ENCODE measurements at places on chromosomes 7 and 10.
A peak's percentile ranks its signal among the peaks of the same experiment; 100 is the strongest.

DNA sequence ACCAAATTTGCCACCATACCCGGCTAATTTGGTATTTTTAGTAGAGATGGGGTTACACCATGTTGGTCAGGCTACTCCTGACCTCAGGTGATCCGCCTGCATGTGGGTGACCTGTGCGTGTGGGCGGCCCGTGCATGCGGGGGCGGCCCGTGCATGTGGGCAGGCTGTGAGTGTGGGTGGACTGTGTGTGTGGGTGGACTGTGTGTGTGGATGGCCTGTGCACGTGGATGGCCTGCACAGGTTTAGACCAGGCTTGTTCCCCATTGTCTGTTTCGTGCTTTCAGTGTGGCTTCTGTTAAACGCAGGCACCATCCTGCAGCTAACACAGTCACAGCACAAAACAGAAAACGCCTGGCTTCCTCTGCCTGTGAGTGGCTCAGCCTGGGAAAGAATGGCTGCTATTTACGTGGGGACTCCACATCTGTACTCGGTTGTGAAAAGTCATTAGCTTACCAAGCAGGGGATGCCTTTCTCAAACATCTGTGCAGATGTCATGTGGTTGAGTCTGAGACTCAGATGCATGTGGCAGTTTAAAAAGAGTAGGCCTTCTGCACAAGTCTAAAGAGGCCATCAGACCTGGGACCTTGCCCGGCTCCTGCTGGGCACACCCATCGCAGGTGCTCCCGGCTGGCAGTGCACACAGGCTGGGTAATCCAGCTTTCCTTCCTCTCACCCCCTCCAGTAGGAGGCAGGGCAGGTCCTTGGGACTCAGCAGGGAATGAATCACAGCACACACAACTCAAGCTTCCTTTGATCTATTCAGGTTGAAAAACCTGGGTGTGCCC lies 91.6 kb downstream of the COBL start:
- peak; percentile 46 for DNase-seq

DNA sequence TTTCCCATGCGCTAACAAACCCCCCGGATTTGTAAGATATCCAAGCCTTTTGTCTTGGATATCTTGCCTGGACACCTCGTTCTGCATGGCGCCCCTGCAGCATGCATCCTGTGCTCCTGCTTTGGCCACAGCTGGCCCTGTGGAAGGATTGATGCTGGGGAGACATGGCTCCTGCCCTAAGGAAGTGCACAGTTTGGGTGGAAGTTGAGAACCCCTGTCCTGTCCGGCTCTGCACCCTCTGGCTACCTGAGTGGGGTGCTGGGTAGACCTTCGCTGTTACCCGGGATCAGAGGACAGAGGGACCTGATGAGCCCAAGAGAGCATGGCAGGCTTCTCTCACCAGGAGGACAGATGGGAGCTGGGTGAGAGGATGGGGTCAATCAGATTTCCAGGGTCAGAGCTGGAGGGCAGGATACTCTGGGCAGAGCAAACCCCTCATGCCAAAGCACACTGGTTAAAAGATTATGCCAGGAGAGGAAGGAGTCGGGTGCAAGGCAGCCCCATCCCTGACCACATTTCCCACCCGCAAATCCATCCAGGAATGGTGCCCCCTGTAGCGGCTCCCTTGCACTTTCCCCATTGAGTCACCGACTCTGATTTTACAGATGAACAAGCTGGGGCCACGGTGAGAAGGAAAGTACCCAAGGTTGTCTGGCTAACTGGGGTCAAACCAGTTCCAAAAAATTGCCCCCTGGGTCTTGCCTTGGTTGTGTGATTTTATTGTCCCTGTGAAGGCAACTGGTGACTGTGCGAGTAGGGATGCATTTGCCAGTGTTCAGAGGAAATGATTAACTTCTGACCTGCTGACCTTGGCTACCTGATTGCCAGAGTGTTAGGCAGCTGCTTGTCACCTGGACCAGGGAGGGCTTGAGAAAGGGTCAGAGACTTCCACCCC lies 290.1 kb upstream of the ZMIZ1 start:
- peak; percentile 18 for DNase-seq

- no peak for DNase-seq
These were observed 80.8 kb downstream of the ZNF467 start for GRCh38 chr7:149692557-149692982.

GRCh38 chr10:98361131-98362025 lies 53.6 kb downstream of the PYROXD2 start:
- DNase-seq: peak; percentile 90

DNA sequence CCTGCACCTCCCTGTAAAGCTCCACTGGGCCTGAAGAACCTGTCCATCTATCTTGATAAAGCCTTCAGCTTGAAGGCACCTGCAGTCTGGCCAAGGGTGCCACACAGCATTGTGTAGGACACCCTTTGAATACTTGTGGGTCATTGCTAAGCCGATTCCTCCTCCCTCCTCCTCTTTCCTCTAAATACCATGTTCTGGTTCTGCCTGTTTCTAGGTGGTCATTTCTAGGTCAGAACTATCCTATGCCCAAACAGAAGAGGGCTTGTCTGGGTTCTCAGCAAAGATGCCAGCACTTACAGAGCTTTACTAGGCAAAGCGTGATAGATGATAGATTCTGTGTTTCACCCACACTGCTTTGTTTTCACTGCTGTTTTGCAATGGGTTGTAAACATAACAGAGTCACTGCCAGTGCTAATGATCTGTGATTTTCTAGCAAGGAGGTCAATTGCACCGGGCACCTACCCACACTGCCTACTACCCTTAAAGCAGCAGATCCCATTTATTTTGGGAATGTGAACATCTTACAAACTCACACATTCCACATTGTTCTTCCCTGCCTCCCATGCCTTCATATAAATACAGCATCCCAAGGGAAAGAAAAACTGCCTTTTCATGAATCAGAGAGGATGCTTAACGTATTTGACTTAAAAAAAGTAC lies 279.1 kb upstream of the PITRM1 start:
- no peak for DNase-seq

GRCh38 chr10:43292755-43293676 lies 26.2 kb upstream of the RASGEF1A start:
- DNase-seq: peak; percentile 83

Data from NCI-H146 (cell line).